ENCODE measurements at places on chromosomes 2 and 18.

- no peak for DNase-seq
Observed at GRCh38 chr2:203914546-203915182, 21.9 kb upstream of the ICOS start.

GRCh38 chr2:191721331-191721730 lies 43.4 kb downstream of the NABP1 start:
- DNase-seq = no peak

DNA sequence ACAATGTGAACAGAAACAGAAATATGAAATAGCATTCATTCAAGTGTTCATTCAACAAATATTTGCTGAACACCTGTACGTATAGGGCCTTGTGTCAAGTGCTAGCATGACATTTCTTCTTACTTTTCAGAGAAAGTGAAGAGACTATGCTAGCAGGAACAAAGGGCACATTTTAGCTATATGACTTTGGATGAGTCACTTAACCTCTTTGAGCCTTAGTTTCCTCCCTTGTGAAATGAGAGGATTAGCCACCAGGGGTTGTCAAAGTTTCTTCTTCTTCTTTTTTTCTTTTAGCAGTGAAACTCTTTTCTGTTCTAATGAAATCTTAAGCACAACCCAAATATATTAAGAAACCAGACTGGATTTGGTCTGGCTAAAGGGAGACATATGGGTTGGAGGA lies 53.1 kb downstream of the FIGN start:
- no peak for DNase-seq

- DNase-seq = peak; percentile 53
Observed at GRCh38 chr2:21013043-21013816, 30.6 kb downstream of the APOB start.

DNA sequence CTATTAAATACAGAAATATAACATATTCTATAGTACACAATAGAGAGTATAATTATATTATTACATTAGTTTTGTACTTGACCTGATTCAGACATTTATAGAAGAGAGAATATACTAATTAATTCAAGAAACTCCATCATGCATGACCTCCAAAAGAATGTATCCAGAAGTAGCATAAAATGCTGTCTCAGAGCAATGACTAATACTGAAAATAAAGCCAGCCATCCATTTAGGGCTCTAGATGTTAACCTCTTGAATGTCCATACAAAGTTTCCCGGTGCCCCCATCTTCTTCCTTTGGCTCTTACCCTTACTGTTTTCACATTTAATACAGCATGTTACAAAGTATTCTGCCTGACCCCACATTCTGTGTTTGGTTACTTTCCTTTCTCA lies 102.0 kb downstream of the ARHGAP15 start:
- DNase-seq = no peak

DNA sequence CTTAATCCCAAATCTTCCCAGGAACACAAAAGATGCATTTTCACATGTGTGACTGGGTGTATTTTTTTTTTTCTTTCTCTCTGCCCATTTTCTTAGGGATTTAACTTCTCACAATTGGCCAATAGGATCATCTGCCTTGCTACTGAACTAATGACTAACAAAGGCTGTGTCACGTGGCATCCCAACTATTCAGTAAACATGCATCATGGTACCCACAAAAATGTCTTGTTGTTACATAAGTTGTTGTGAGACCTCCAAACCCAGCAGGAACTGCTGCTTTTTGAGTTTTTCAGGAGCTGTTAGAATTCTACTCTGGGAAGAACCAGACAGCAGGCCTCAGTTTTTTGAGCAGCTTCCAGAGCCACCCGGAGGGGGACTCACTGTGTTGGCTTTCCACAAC lies 31.9 kb downstream of the GAD1 start:
- no peak for DNase-seq

- no peak for DNase-seq
Observed at GRCh38 chr2:151260573-151261230, 961 bp downstream of the RBM43 start.

- no peak for DNase-seq
Observed at GRCh38 chr2:85523903-85524335, 15.0 kb upstream of the MAT2A start.

DNA sequence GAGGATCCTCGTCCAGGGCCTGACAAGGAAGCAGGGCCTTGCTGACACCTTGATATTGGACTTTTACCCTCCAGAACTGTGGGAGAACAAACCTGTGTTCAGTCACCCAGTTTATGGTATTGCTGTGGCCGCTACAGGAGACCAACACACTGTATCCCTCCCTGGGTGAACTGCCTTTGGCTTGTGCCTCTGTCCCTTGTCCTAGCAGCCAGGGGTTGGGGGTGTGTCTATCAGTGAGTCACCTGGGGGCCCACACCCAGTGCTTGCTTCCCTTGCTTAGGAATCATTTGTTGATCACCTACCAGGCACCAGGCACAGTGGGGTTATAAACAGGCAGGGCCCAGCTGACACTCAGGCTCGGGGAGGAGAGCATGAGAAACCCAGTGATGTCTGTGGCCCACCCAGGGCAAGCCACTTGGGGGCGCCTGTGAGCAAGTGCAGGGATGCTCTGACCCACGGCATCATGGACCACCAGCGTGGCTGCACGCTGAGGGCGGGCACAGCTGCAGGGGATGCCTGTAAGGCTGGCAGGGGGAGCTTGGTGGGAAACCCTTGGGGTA lies 17.1 kb downstream of the TMEM185B start:
- no peak for DNase-seq

DNA sequence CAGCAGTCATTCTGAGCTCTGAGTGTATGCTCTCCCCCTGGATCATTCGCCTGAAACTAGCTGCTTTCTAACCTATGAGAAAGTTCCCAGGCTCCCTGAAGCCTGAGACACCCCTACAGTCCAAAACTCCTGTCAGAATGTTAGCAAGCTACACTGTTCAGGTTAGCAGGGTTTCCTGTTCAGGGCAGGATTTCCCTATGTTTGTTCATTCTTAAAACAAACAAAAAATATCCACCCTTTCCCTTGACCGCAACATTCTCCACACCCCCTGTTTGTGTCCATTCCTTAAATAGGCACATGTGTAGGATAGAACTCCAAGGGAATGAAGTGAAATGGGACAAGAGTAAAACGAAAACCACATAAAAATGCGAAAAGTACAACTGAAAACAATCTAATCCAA lies 83.1 kb downstream of the KLF7 start:
- no peak for DNase-seq

DNA sequence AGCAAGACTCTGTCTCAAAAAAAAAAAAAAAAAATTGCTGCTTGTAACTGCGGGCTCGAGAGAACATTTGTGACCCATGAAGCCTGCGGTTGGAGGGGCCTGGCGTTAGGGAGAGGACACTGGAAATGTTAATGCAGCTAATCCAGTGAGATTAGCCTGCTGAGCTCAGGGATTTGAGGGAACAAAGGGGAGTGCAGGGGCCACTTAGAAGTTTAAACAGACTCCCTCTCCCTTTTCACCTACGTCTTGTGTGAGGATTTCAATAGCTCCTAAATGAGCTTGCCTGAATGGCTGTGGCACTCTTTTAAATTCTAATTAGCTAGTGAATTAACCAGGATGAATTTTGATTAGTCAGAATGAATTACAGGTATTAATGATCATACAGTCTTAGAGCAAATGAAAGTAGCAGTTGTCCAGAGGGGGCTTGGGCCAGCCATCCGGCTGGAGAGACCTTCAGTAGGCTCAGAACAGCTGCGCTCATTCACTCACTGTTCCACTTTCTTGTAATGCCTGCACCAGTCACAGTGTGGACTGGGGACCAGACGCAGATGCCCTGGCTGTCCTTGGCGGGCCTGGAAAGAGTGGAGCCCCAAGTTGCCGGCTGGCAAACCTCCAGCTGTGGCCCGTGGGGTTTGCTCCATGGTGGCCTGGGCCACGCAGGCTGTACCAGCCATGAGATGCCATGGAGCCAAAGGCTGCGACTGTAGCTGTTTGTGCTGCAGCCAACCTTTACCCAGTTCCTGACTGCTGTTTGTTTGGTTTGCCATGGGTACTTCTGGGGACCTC lies 20.8 kb downstream of the LDLRAD4 start:
- peak; percentile 53 for DNase-seq

- DNase-seq = no peak
Observed at GRCh38 chr2:165905269-165905668, 48.3 kb downstream of the TTC21B start.

DNA sequence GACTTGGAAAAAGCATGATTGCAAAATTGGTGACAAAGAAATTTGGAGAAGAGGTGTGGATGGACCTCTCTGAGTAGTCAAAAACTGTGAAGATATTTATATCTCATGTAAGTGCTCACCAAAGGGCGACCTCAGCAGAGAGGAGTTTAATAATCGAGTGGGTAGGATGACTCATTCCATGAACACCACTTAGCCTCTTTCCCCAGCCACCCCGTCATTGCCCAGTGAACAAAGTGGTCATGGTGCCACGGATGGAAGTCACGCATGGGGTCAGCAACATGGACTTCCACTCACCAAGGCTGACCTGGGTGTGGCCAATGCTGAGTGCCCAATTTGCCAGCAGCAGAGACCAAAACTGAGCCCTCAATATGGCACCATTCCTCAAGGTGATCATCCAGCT lies 997.4 kb upstream of the GYPC start:
- DNase-seq = no peak

GRCh38 chr2:33342705-33343104 lies 133.7 kb upstream of the RASGRP3 start:
- DNase-seq = no peak

GRCh38 chr18:62781262-62781661 lies 65.9 kb downstream of the PHLPP1 start:
- DNase-seq = no peak

GRCh38 chr2:96073170-96073775 lies 38.6 kb upstream of the GPAT2 start:
- no peak for DNase-seq

- no peak for DNase-seq
Observed at GRCh38 chr2:172972005-172972619, 103.5 kb upstream of the MAP3K20 start.

- DNase-seq = peak; percentile 36
Observed at GRCh38 chr2:45264227-45265225, 255.3 kb upstream of the SIX2 start.

GRCh38 chr2:113178891-113179290 lies 5.1 kb downstream of the PSD4 start:
- no peak for DNase-seq

- no peak for DNase-seq
Observed at GRCh38 chr2:16187482-16187817, 247.1 kb downstream of the MYCN start.

DNA sequence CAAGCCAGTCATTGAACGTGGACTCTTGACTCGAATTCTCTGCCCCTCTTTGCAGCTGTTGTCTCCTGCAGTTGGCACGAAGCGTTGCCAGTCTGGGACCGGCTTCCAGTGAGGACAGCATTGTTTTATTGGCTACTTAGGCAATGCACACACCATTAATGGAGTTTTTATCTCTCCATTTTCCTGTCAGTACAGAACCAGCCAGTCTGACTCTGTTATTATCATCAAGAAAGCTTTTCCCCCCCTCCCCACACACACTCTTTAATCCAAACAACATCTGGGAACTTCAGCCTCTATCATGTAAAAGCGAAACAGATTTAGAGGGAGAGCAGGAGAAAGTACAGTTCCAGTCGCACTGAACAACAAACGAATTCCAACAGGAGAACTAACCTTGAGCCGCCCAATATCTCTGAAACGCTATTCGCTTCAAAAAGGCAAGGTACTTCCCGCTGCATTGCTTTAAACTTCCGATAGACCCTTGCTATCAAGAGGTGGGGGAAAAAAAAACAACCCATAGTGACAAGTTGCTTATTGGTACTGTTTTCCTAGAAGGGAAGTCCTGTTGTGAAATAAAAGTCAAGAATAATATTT lies 38.2 kb downstream of the ACVR1 start:
- no peak for DNase-seq

DNA sequence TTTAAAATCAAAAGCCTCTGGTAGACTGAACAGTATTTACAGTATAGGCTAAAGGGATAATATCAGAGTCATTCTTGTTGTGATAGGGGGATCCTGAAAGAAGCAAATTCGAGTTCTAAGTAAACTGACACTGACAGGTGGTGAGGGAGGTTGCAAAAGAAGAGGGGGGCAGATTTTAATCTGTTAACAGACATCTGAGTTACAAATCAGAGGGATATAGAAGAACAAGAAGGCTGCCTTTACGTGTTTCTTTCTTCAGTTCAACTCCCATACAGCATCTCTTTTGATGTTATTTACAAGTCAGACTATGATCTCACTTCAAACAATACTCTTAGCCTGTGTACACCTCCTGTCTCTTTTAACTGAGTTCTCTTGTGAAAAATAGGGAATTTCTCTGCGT lies 16.3 kb upstream of the ITGA4 start:
- DNase-seq = no peak

- no peak for DNase-seq
Observed at GRCh38 chr2:41180387-41180786, 728.5 kb upstream of the SLC8A1 start.

GRCh38 chr2:188425266-188425665 lies 133.6 kb downstream of the GULP1 start:
- no peak for DNase-seq

- DNase-seq = no peak
Observed at GRCh38 chr2:218785103-218785502, 3.2 kb downstream of the CYP27A1 start.

DNA sequence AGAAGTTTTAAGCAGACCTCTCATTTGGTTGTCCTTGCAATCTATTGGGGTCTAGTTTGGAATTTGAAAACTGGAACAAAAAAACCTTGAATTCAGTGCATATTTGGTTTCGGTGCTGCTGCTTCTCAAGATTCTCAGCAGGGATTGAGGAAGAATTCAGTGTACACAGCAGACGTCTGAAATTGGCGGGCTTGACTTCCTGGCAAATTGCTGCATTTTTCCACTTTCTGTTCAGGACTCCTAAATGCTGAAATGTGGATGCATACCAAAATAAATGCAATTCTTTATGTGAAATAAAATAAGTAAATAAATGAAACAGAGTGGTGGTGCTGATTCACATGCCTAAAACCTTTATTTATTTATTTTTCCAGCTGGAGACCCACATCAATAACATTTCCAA lies 332.4 kb upstream of the KYNU start:
- DNase-seq = no peak

- no peak for DNase-seq
Observed at GRCh38 chr18:49076654-49077166, 125.9 kb upstream of the SMAD7 start.

DNA sequence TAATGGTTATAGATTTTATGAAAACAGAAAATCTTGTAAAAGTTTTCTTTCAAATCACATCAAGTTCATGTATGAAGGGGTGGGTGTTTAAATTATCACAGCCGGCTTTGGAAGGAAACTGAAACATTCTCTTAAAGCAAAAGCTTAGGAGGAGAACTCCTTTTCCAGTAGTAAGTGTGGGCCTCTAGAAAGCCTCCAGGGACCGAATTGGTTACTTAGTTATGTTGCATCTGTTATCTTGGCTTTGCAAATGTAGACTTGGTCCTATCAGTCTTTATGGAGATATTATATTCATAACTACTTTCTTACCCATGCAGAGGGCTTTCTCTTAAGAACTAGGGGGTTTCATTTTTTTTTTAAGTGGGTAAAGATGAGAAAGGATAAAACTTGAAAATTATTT lies 7.4 kb downstream of the NAB1 start:
- no peak for DNase-seq

GRCh38 chr2:83970217-83970929 lies 488.7 kb downstream of the SUCLG1 start:
- no peak for DNase-seq

- DNase-seq = no peak
Observed at GRCh38 chr2:7795778-7796563, 878.8 kb downstream of the RNF144A start.

- DNase-seq = no peak
Observed at GRCh38 chr2:200128296-200128695, 172.9 kb downstream of the MAIP1 start.

Measured in coronary artery (tissue), 2 donors.